ENCODE measurements at places on chromosomes 12 and 14.

- ATAC-seq = no peak
Observed at GRCh38 chr14:93855737-93856136, 67.5 kb upstream of the PRIMA1 start.

DNA sequence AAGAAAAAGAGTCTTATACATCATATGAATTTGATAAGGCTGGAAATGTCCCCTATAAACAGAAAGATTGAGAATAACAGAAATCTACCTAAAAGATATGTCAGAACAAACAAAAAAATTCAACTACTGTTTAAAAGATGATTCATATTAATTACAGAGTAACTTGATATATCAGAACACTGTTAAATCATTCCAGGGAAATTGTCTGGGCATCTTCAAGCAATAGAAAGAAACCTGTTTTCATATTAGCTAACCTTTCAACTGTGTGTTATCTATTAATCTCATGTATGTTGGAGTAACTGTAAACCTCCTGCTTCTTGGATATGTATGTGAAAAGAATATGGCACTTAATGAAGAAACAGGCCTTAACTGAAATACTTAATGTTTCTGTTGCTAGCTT, 96.7 kb downstream of the NUBPL start:
- ATAC-seq = no peak

DNA sequence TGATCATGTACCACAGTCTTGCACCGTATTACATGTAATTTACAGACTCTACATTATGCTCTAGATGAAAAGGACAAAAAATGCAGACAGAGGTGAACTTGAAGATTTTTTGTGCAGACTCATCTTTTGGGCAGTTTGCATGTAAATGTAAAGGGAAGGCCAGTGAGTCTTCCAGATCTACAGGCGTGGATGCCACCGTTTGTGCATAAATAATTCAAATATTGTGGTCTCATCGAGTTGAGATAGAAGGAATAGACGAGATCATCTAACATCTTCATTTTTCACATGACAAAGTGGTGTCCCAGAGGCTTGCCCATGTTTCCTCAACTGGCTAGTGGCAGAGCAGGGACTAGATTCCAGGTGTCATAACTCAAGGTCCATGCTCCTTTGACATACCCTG, 125.2 kb downstream of the ALX1 start:
- no peak for ATAC-seq

DNA sequence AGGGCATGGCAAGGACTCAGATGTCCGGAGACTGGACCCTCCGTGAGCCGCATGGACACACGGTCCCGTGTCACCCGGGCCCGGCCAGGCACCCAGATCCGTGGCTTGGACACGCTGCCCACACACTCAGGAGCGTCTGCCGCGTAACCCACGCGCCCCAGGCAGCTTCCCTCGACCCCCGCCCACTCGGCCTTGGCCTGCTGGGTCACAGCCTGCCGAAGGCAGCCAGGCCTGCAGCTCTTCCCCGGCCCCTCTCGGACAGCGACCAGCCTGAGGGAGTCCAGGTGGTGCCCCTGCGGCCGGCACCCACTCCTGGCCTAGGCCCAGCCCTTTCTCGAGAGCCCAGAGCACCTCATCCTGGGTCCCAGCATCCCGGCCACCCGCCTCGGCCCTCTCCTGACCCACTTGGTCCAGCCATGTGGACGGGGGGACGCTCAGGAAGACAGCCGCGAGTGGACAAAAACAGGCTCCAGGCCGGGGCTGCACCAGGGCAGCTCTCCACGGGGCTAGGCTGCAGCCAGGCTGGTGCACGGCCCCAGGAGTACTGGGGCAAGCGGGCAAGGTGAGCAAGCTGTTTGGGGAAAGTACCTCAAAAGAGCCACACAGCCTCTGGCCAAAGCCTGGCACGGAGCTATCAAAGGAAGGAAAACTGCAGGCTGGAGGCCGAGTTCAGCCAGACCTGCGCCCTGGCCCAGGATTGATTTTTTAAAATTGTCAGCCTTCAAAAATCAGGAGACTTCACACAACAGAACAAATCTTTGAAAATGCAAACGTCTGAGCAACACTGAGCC, 6.5 kb downstream of the AKT1 start:
- no peak for ATAC-seq

DNA sequence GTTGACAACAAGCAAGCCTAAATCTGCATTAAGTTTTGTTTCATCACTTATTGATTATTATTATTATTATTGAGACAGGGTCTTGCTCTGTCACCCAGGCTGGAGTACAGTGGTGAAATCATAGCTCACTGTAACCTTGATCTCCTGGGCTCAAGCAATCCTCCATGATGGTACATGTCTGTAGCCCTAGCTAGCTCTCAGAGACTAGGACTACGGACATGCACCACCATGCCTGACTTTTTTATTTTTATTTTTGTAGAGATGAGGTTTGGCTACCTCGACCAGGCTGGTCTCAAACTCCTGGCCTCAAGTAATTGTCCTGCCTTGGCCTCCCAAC, 35.7 kb upstream of the STK38L start:
- ATAC-seq = no peak

DNA sequence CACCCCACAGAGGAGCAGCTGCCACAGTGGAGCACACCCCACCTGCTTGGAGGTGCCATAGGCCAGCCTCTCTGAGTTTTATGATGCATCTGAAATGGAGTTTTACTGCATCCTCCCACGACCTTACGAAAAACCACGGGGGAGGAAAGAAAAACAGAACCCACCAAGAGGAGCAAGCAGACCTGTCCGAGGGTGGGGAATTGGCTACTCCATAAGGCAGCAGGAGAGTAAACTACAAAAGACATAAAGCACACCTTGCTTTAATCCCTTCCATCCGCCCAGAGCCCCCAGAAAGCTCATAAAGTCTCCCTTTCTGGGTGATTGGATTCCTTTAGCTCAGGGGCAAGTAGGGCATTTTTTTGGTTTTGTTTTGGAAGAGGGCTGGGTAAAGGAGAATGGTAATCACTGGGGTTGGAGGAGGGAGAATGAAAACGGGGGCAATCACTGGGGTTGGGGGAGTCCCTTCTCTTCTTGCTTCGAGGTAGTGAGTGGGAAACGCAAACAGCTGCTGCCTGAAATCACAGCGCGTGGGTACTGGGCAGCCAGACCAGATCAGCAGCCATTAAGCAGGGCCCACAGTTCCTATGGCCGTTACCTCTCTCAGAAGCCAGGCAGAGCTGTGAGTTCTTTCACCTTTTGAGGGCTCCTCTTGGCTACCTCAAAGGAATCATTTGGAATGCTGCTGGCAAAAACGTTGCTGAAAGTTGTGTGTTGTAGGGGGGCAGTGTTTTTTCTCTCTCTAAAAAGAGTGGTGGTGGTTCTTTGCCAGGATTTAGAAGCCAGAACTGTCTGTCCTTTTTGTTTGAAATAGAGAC, 433.6 kb downstream of the ZFP36L1 start:
- ATAC-seq = no peak

- ATAC-seq = no peak
Observed at GRCh38 chr14:96717116-96717515, 80.1 kb upstream of the VRK1 start.

- no peak for ATAC-seq
Observed at GRCh38 chr12:82176761-82177490, 181.3 kb downstream of the CCDC59 start.

- ATAC-seq = no peak
Observed at GRCh38 chr12:62720661-62721330, 214.2 kb downstream of the PPM1H start.

DNA sequence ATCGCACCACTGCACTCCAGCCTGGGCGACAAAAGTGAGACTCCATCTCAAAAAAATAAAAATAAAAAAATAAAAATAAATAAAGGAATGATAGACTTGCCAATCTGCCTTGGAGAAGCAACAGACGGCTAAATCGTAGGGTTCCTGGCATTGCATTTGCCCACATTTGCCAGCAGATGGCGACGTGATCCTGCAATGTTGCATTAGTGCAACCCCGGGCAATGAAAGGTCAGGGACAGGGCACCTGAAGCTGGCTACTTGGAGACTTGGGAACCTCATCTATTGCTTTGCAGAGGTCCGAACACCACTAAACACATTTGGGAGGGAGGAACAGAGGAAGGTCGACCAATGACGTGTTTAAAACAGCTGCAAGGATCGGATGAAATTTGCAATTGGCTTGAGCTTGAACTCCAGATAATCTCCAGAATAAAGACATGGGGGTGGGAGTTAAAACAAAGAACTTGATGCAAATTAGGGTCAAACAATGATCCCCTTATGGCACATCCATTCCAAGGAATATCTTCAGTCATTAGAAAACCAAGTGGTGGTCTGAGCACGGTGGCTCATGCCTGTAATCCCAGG, 34.6 kb downstream of the SPRING1 start:
- peak; percentile 24 for ATAC-seq

DNA sequence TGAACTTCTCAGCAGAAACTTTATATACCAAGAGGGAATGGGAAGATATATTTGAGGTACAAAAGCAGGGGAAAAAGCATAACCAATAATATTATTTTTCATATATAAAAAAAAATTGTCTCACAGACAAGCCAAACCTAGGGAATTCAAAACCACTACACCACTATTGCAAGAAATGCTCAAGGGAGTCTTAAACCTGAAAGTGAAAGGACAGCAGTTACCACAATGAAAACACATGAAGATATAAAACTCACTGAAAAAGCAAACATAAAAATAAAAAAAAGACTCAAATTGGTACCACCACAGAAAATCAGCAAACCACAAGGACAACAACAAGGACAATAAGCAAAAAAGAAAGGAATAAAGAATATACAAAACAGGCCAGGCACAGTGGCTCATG, 131.9 kb downstream of the CEP128 start:
- ATAC-seq = no peak

- no peak for ATAC-seq
Observed at GRCh38 chr12:122867691-122868461, 28.0 kb downstream of the VPS37B start.

- no peak for ATAC-seq
Observed at GRCh38 chr12:3420693-3421092, 70.3 kb upstream of the PRMT8 start.

- ATAC-seq = no peak
Observed at GRCh38 chr12:13163868-13164635, 32.5 kb upstream of the EMP1 start.

GRCh38 chr12:53327435-53328042, 6.1 kb upstream of the AAAS start:
- ATAC-seq = no peak

- peak; percentile 10 for ATAC-seq
Observed at GRCh38 chr12:998020-998874, 7.2 kb downstream of the ERC1 start.

DNA sequence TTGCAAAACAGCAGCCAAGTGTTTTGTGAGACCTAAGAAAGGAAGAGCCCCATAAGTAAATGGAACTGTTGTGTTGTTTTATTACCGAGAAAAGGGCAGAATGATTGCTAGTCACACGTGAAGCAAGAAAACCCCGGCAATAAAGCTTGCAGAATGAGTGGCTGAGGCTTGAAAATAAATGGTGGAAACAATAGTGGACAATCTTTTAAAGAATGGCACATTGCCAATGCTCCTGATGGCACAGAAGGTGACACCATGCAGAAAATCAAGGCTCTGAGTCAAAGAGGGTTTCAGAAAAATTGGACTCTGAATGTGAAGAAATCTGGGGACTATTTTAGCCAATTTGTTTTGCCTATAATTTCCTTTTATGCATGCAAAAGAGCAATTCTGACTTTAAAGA, 4.0 kb upstream of the AQP2 start:
- ATAC-seq = peak; percentile 6

GRCh38 chr12:52498946-52499345, 5.9 kb upstream of the KRT6A start:
- no peak for ATAC-seq

DNA sequence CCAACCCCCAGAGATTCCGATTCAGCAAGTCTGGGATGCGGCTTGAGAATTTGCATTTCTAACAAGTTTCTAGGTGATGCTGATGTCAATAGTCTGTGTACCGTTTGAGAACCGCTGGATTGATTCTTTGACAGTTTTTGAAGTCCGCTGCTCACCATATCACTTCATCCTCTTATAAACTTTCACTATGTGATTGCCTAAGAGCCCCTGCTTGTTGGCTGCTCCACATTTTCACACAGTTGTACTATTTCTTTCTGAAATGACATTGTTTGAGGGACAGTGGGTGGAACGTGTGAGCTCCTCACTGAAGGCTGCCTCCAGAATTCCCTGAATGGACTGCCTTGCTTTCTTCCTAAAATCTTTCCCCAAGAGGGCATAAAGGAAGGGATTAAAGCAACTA, 7.7 kb downstream of the C3AR1 start:
- ATAC-seq = no peak

GRCh38 chr12:67633708-67634107, 14.8 kb upstream of the DYRK2 start:
- no peak for ATAC-seq

GRCh38 chr12:42902001-42902400, 312.5 kb upstream of the PRICKLE1 start:
- no peak for ATAC-seq

GRCh38 chr12:100141998-100142850, 450 bp downstream of the BLTP3B start:
- ATAC-seq = peak; percentile 57

DNA sequence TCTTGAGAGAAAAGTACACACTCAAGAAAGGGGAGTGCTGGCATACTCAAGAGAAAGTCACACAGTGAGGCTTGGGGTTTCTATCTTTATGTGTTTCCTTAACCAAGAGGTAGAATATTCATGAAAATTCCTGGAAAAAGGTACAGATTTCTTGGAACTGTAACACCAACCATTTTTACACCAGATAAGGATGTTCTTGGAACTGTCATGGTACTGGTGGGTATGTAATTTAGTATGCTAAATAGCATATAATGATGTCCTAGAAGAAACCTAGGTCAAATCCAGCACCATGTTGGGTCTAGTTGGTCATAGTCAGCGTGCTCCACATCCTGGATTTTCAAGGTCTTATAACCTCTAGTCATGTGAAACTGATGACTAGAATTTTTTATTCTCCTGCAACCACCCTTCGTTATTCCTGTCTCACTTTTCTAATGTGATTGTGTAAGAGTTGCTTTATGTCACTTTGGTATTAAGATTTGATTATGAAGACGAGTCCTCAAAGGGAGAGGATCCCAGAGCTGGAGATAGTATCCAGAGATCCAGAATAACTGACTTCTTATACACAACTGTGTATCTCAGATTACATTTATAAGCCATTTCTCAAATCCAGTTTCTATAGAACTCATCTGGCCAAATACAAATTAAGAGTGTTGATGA, 510.1 kb downstream of the TMTC2 start:
- no peak for ATAC-seq

DNA sequence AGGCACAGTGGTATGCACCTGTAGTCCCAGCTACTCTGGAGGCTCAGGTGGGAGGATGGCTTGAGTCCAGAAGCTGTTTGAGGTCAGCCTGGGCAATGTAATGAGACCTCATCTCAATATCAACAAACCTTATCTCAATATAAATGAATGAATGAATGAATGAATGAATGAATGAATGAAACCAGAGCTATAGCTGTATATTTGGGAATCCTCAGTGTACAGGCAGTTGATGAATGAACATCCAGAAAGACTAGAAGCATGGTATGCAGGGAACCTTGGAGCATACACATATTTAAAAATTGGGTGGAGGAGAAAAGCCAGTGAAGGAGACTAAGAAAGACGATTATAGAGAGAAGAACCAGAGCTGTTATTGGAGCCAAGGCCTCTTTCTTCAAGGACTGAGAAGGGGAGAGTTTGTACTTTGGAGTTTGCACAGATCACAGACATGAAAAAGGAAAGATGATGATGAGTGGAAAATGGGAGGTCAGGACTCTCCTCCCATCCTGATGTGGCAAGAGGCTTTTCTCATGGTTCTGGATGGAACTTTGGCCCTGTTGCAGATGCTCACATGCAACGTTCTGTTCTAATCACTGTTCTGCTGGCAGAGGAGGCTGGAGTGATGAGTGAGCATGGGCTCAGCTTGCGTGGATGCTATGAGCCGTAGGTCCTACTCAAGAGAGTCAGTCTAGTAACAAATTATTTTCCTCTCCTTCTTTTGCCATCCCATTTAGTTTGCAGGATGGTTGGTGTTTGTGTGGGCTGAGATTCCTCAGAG, 114.4 kb downstream of the PRKCH start:
- no peak for ATAC-seq
